ENCODE measurements at places on chromosomes 5 and 9. TPM values are rescaled to one million over a fixed set of nuclear protein-coding genes. Genes with fewer than 3 reads are reported as not detected.

CEL gene
- 0.60 TPM for total RNA-seq

NMUR2 gene
- total RNA-seq, result not detected

FCN2 gene
- total RNA-seq, result not detected

FGF1 gene
- total RNA-seq, result 0.15 TPM

OLFML2A gene
- 6.6 TPM for total RNA-seq

IL4 gene
- total RNA-seq, result not detected

ARHGEF37 gene
- 10.2 TPM for total RNA-seq

NRG2 gene
- 0.52 TPM for total RNA-seq

PCDHGC5 gene
- total RNA-seq, result 0.17 TPM

CD72 gene
- total RNA-seq, result 0.60 TPM

OLFM1 gene
- not detected for total RNA-seq

IL13 gene
- total RNA-seq, result not detected

MLLT3 gene
- 40.0 TPM for total RNA-seq

DNM1 gene
- 33.5 TPM for total RNA-seq

STRBP gene
- 26.0 TPM for total RNA-seq

BTNL9 gene
- not detected for total RNA-seq

PLEKHG4B gene
- total RNA-seq, result 0.15 TPM

SPINK7 gene
- not detected for total RNA-seq

ISOC1 gene
- 20.0 TPM for total RNA-seq

ZNF483 gene
- total RNA-seq, result 5.7 TPM

ALDH7A1 gene
- 29.7 TPM for total RNA-seq

INVS gene
- total RNA-seq, result 45.6 TPM

PCDHB9 gene
- total RNA-seq, result 0.17 TPM

IFNE gene
- total RNA-seq, result 9.5 TPM

ETF1 gene
- 135 TPM for total RNA-seq

ANKRD20A1 gene
- total RNA-seq, result not detected

HMCN2 gene
- under 0.01 TPM for total RNA-seq

LURAP1L gene
- 7.3 TPM for total RNA-seq

MYOZ3 gene
- total RNA-seq, result 0.87 TPM
